Neural progenitor cell (in vitro differentiated cells): ENCODE measurements at places on chromosomes 11 and 22. TPM values are rescaled to one million over a fixed set of nuclear protein-coding genes. Genes with fewer than 3 reads are reported as not detected.

DNA sequence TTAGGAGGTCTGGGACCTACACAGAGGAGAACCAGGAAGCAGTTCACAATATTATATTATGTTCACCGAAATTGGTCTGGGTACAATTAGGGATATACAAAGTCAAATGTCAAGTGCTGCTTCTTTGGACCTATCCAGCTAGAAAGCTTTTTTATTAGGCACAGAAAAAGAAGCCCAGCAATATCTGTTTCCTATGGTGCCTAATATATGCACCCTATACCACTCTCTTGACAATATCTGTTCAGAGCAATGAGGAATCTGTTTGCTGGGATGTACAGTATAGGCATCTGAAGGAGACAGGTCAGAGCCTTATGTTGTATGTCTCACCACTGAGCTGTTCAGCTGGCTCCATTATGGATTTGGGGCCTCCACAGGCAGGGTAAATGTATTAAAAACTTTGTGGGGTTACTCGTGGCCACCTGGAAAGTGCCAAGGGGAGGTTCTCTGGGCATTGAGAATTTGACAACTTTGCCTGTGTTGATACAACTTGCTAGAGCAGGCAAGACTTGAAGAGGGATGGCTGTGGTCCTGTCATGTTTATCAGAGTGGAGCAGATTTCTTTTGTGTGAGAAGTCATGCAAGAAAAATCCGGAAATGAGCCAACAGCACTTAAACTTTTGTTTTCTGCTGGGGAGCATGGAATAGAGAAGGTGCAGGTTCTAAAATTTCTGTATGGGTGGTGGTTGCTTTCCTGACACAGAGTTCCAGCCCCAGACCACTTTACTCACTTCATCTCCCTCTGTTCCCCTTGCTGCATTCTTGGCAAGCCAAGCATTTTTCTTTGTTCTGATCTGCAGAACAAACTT is 10.1 kb downstream of the STIM1 start:
- DNase-seq, result no peak

- no peak for DNase-seq
Observed at GRCh38 chr11:114354076-114354475, 46.2 kb downstream of the C11orf71 start.

GRCh38 chr22:26763633-26764361 is 106.4 kb downstream of the MIAT start:
- DNase-seq, result no peak

RAB3IL1 gene
- total RNA-seq, result 1.4 TPM in 2 replicates

ZNF215 gene
- 14.8 and 20.1 TPM in 2 replicates for total RNA-seq

SLC35E4 gene
- 0.36 and 4.8 TPM in 2 replicates for total RNA-seq

CTSW gene
- not detected in 2 replicates for total RNA-seq

NDUFS3 gene
- 78.9 and 91.2 TPM in 2 replicates for total RNA-seq
